Stimulated activated CD4-positive, alpha-beta T cell treated with anti-CD3 and anti-CD28 coated beads, Interleukin-12 subunit alpha, Interleukin-12 subunit beta, amount 100 ng/mL, for 48 hours (primary cell): ENCODE measurements at places on chromosomes 6 and 20.

- no peak for DNase-seq
These were observed 71.3 kb upstream of the MYL9 start for GRCh38 chr20:36469973-36470372.

GRCh38 chr6:133083248-133083967, 157.7 kb upstream of the EYA4 start:
- DNase-seq, result no peak

GRCh38 chr6:96626759-96627364, 63.9 kb downstream of the FHL5 start:
- no peak for DNase-seq

GRCh38 chr6:39166912-39167290, 51.9 kb upstream of the SAYSD1 start:
- no peak for DNase-seq

DNA sequence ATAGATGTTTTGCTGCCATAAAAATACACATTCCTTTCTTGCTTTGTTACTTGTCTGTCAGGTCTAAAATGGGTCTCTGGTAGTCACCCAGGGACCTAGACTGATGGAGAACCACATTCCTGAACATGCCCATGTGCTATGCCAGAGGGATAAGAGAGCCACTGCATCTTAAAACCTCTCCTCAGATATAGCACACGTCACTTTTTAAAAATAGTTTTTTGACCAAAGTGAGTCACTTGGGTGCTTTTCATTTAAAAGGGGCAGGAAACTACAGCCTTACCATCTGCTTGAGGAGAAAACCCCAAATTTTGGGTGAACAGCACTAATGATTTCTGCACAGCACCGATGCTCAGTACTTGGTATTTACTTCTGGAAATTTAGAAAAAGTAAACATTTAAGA, 197.8 kb downstream of the OGFRL1 start:
- DNase-seq, result no peak

DNA sequence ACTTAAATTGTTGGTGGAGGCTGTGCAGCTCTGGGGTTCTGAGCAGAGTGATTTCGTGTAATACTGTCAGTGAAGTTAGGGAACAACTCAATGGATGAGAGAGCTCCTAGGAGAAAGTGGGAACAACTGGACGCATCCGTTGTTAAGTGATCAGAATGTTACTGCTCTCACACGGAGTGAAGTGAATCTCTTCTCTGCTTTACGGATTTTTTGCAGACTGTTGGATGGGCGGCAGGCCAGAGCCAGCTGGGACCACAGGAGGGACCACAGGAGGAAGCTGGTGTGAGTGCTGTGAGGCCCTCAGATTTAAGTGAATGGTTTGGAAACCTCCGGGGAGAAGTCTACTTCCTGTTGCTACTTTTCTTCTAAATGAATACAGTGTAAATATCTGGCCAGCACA, 23.7 kb upstream of the PPP1R14C start:
- no peak for DNase-seq

- no peak for DNase-seq
These were observed 15.9 kb upstream of the FYN start for GRCh38 chr6:111888928-111889695.

- no peak for DNase-seq
These were observed 38.6 kb upstream of the EYS start for GRCh38 chr6:65745614-65746013.

GRCh38 chr20:18436847-18437246, 30.0 kb downstream of the DZANK1 start:
- no peak for DNase-seq

- no peak for DNase-seq
These were observed 135.9 kb upstream of the DTNBP1 start for GRCh38 chr6:15798533-15799255.

- no peak for DNase-seq
These were observed 14.9 kb downstream of the LRRC1 start for GRCh38 chr6:53809691-53810090.

- DNase-seq, result no peak
These were observed 59.1 kb downstream of the ZHX3 start for GRCh38 chr20:41258474-41258873.

- DNase-seq, result no peak
These were observed 120.4 kb upstream of the ZNF184 start for GRCh38 chr6:27593200-27593818.

- peak; percentile 46 for DNase-seq
These were observed 39.3 kb downstream of the GTF2H5 start for GRCh38 chr6:158207422-158207788.

GRCh38 chr20:59340201-59340885, 39.9 kb downstream of the EDN3 start:
- no peak for DNase-seq

GRCh38 chr20:61353261-61354000, 101.4 kb downstream of the CDH4 start:
- no peak for DNase-seq

GRCh38 chr6:34938268-34938667, 49.2 kb downstream of the ANKS1A start:
- no peak for DNase-seq

- DNase-seq, result no peak
These were observed 1.3 kb downstream of the EPHA7 start for GRCh38 chr6:93418033-93418407.

GRCh38 chr6:14766391-14766994, 479.4 kb upstream of the JARID2 start:
- no peak for DNase-seq

DNA sequence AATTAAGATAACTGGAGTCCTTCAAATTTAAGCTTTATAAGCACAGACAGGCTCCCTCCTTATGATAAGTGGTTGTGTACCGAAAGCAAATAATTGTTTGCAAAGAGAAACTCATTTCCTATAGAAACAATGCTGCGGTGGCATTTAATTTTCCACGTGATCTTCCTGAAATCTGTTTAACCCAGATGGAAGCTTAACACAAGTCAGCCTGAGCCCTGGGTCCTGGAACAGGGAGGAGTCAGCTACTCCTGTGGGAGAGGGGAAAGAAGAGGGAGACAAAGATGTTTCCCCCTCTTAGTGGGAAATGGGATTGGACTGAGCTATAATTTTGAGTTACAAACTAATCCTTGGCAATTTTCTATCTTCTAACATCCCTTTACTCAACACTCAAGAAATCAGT, 136.5 kb downstream of the ELOVL4 start:
- no peak for DNase-seq

- DNase-seq, result no peak
These were observed 572 bp downstream of the SLC2A4RG start for GRCh38 chr20:63740070-63740626.

- DNase-seq, result no peak
These were observed 86.7 kb upstream of the KCNQ5 start for GRCh38 chr6:72535124-72535523.

DNA sequence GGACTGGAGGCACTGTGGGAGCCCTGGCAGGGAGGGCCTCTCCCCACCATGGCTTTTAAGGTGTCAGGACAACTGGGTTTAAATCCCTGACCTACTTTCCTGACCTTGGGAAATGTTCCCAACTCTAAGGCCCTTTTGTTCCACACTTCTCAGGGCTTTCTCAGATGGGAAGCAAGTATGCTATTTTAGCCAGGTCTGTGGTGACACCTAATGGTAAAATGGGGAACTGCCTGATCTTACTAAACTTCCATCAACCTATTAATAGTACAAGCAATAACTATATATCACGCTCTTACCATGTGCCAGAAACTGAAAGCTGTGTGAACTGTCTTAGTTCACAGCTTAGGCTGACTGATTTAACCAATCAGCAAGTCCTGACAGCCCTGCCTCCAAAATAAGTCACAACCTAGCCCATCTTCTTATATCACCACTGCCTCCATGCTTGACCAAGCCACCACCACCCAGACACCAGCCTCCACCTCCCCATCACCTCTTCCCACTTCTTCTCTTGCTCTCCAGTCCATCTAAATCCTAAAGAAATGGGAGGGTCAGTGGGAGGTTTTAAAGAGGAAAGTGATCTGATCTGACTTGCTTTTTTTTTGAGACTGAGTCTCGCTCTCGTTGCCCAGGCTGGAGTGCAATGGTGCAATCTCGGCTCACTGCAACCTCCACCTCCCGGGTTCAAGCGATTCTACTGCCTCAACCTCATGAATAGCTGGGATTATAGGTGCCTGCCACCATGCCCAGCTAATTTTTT, 6.9 kb upstream of the BLCAP start:
- DNase-seq, result no peak

DNA sequence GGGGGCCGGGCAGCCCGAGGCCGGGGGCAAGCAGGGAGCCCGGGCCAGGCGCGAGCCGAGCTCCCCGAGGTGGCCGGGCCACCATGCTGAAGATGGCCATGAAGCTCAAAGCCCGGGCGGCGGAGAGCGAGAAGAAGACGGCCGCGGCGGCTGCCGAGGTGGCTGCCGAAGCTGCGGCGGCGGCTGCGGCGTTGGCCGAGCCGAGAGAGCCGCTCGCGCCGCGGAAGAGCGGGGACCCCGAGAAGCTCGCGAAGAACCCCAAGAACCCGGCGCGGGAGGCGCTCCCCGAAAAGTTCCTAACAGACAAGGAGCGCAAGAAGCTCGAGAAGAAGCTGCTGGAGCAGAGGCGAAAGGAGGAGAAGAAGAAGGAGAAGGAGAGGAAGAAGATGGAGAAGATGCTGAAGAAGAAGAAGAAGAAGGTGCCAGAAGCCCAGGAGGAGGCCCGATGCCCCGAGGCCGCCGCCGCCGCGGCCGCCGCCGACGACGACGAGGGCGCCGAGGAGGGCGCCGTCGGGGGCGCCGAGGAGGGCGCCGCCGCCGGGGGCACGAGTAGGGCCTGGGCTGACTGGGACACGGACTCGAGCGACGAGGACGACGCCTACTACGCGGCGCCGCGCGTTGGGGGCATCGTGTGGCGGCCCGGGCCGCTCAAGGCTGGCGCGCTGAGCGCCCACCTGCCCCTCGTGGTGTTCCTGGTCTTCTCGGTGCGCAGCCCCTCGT, 37.4 kb downstream of the GNAS start:
- DNase-seq, result no peak

DNA sequence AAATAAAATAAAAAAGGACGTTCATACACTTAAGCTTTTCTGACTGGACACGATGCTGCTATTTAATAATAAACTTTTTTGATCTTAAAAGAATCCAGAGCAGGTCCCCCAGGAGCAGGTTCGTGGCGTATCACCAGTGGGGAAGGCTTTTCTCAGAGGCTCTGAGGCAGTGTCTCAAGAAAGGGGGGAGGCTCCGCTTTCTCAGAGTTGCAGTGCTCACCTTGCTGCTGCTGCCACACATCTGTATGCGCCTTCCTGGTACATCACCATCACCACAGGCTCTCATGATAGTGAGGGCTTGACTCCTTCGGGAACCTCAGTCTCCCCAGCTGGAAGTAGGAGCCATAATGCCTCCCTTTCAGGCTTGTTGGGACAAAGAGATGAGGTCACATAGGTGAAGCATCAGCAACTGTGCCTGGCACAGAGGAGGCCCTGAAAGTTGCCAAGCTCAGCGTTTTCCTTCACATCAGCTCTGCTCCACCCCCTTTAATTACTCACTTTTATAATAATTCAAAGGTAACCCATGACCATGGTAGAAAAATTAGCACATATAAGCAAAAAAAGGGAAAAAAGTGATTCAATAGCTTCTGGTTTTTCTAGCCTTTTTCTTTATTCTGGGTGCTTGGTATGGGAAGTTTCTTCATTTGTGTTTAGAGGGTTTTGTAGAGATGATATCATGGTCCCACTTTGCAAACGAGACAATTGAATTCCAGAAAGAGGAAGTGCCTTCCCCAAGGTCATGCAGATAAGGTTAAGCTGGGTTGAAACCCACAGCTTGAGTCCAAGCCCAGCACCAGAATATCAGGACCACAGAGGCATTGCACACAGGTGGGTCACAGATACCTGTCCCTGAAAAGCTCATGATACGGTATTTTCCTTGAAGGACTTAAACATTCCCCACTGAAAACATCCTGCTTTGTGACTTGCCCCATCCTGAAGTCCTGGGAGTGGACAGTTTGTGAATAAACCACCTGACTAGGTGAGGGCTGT, 24.5 kb downstream of the SRSF3 start:
- DNase-seq, result no peak

DNA sequence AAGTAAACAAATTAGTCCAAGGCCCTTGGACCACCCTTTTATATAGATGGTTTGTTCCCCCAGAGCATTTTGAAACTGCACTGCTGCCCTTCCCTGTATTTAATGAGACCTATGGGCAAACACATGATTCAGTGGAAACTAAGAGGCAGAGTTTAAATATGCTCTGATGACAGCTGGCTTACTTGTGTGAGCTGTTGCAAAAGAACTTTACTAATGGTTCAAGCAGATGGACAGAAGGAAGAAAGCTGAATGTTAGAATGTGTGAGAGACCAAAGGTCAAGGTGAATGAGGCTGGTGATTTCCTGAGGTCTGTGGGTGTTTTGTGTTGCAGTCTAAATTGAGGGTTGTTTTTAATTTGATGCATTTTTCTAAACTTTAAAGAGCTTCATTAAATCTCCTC, 123.0 kb upstream of the CEP162 start:
- DNase-seq, result no peak

DNA sequence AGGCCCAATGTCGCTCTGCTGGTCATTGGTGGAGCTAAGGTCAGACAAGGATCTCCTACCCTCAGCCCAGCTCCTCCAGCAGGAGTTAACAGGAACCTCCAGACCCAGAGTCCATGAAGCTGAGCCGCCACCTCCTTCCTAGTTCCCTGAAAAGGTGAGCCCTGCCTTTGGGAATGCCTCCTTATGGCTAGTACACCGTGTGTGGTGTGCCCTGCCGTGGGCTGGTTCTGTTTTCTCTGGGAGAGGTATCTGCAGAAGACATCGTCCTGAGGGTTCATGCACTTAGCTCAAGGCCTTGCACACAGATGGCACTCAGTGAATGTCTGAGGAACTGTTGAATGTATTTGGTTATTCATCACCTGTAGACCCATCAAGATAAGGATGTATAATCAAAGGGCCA, 15.3 kb downstream of the BANF2 start:
- DNase-seq, result no peak

- no peak for DNase-seq
These were observed 44.0 kb downstream of the LRFN2 start for GRCh38 chr6:40543146-40543545.

DNA sequence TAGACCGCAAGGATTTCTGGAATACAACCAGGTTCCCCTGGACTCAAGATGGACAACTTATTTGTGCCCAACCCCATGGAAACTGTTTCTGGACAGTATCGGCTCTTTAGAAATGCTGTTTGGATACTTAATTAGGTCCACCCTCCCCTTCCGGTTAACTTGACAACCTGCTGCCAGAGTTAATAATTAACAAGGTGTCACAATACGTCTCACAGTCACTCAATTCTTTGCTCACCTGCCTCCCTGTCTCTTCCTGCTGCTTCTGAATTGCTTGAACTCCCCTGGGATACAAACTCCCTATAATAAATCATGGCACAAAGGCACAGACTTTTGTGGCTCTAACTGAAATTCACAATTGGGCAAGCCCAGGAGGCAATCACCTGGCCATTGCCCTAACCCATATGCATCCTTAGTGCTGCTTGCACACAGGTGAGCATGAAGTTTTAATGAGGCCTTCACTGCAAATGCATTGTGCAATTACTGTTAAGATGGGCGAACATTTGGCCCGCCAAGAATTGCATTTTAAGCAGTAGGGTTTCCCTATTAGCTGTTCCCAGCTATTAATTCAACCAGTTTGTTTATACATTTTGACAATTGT, 504.4 kb upstream of the NOX3 start:
- DNase-seq, result no peak

GRCh38 chr6:34146021-34146782, at the start of gene GRM4:
TSS of gene GRM4 (minus strand) at chr6:34146087. CDS start at chr6:34133496, 12,591 bp downstream.
- no peak for DNase-seq
